Right lobe of liver (tissue), 6 donors: ENCODE measurements at places on chromosomes 5 and 9.

- DNase-seq: no peak
These were observed 76.0 kb downstream of the ACTBL2 start for GRCh38 chr5:57406641-57407040.

GRCh38 chr5:6216471-6217075 lies 161.8 kb downstream of the MED10 start:
- DNase-seq: no peak

- DNase-seq: no peak
These were observed 477.8 kb downstream of the CCDC171 start for GRCh38 chr9:16030528-16031185.

- no peak for DNase-seq
These were observed 116.1 kb downstream of the DCP2 start for GRCh38 chr5:113092683-113093082.

- DNase-seq: no peak
These were observed 2.7 kb upstream of the CLPTM1L start for GRCh38 chr5:1347571-1347970.

- DNase-seq: no peak
These were observed 32.7 kb upstream of the SLCO6A1 start for GRCh38 chr5:102531506-102531905.
